Esophagus squamous epithelium (tissue), 5 donors: ENCODE measurements at places on chromosomes 12 and 14.

GRCh38 chr12:75177997-75178396, 31.6 kb downstream of the KCNC2 start:
- no peak for DNase-seq

DNA sequence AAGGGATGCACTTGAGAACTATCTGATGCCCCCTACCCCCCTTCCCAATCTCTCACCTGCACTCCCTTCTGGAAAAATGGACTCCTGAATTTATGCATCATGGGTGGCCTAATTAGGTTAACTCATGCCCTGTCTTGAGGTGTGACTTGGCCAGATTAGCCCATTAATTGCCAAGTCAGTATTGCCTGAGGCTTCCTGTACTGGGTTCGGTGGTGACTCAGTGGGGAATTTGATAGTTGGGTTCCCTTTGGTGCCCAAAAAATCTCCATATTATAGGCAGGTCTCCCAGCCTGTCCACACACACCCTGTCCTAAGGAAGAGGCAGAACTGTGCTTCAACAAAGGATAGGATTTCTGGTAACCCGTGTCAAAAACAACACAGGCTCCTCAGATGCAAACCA, 146.1 kb downstream of the CHST11 start:
- DNase-seq: no peak

GRCh38 chr12:41993283-41993682, 151.4 kb downstream of the GXYLT1 start:
- DNase-seq: no peak

DNA sequence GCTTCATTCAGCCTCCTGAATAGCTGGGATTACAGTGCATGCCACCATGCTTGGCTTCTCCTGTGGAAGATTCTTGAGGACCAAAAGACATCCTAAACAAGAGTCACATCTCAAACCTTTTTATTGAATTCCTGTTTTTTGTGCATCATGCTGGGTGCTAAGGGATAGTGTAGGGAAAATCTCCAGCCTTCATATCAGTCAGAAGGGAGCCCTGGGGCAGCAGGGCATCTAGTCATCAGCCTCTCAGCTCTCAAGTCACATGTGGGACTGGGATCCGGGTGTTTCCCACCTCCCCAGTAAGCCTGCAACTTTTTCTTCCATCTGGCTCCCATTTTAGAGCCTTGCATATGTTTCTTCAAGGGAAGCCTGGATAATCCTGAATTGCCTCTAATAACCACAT, 25.1 kb upstream of the OASL start:
- DNase-seq: no peak

DNA sequence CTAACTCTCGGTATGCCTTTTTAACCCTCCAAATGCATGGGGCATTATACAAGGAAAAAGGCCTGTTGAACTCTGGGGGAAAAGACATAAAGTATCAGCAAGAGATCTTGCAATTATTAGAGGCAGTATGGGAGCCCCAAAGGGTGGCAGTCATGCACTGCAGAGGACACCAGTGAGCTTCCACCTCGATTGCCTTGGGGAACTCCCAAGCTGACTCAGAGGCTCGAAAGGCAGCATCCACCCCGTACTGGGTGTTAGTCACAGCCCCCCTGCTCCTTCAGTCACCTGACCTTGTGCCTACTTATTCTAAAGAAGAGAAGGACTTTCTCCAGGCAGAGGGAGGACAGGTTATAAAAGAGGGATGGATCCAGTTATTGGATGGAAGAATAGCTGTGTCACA, 781.4 kb upstream of the TMEM132C start:
- DNase-seq: no peak

- no peak for DNase-seq
Observed at GRCh38 chr12:55771736-55772135, 28.8 kb downstream of the GDF11 start.

GRCh38 chr14:71591929-71592328, 340.3 kb upstream of the RGS6 start:
- DNase-seq: no peak
